ENCODE measurements at places on chromosomes 7 and 10.

DNA sequence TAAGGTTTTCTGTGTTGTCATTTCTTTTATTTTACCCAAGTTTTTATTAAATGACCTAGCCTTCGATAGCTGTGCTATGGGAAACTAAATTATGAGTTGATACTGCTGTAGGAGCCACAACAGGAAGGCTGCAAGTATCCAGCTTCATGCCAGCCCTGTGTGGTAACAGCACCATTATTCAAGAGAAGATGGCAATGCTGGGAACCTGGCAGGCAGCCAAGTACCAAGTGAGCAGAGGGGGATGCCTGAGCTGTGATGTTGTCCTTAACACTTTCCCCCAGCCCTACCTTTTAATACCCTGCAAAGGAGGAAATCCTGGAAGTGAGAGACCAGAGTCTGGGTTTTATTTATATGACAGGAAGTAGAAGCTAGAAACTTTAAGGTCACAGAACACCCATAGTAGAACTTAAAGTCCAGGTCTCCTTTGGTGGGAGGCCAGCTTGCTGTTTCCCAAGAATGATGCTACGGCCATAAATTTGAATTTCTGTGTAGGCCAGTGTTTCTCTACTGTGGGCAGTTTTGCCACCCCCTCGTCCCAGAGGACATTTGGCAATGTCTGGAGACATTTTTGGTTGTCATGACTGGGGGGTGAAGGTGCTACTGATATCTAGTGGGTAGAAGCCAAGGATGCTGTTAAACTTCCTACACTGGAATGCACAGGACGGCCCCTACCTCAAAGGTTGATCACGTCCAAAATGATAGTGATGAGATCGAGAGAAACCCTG is 9.2 kb upstream of the ATXN7L1 start:
- peak; percentile 20 for DNase-seq

GRCh38 chr10:12852687-12853086 is 148.8 kb downstream of the CCDC3 start:
- no peak for DNase-seq

GRCh38 chr7:147023440-147023839 is 906.8 kb downstream of the CNTNAP2 start:
- DNase-seq = no peak

- no peak for DNase-seq
Observed at GRCh38 chr7:68147614-68148238, 1151.1 kb downstream of the TYW1 start.
